Bronchial smooth muscle cell (primary cell): ENCODE measurements at places on chromosomes 1 and 21. TPM values are rescaled to one million over a fixed set of nuclear protein-coding genes. Genes with fewer than 3 reads are reported as not detected.

The SV2A gene
- total RNA-seq = 11.8 and 16.0 TPM in 2 replicates

The LEFTY1 gene
- total RNA-seq = 0.16 TPM in 1 of 2 replicates, not detected in the other

The RXRG gene
- 1.2 TPM in 1 of 2 replicates, not detected in the other for total RNA-seq

The PTGER3 gene
- total RNA-seq = 0.47 and 2.6 TPM in 2 replicates

The HEYL gene
- total RNA-seq = not detected in 2 replicates

The SPAG17 gene
- not detected in 2 replicates for total RNA-seq

The FMO1 gene
- total RNA-seq = 0.16 TPM in 1 of 2 replicates, not detected in the other

The C1orf94 gene
- not detected in 2 replicates for total RNA-seq

The DDAH1 gene
- 3.5 and 8.2 TPM in 2 replicates for total RNA-seq

The PHF13 gene
- 10.9 and 12.4 TPM in 2 replicates for total RNA-seq

The SLC37A1 gene
- total RNA-seq = 1.9 and 2.8 TPM in 2 replicates

The PLA2G5 gene
- total RNA-seq = 0.09 and 4.3 TPM in 2 replicates

The ENTREP3 gene
- 4.5 and 5.5 TPM in 2 replicates for total RNA-seq

The SLC1A7 gene
- 0.94 and 2.4 TPM in 2 replicates for total RNA-seq

The CA14 gene
- not detected in 2 replicates for total RNA-seq

The FLG2 gene
- total RNA-seq = under 0.01 TPM in 2 replicates

The RNF186 gene
- total RNA-seq = not detected in 2 replicates

The MYOC gene
- 0.52 and 1.3 TPM in 2 replicates for total RNA-seq

The NAV1 gene
- total RNA-seq = 11.2 and 14.3 TPM in 2 replicates

The SPATA21 gene
- not detected in 2 replicates for total RNA-seq

The VAV3 gene
- total RNA-seq = not detected in 2 replicates

The OR2T11 gene
- total RNA-seq = not detected in 2 replicates

The TFF1 gene
- not detected in 2 replicates for total RNA-seq

The FCRL5 gene
- total RNA-seq = not detected in 2 replicates

The C8B gene
- total RNA-seq = not detected in 2 replicates

The RHBDL2 gene
- 0.60 and 0.79 TPM in 2 replicates for total RNA-seq

The PPIH gene
- 18.1 and 23.6 TPM in 2 replicates for total RNA-seq

The RAB42 gene
- 3.6 and 3.8 TPM in 2 replicates for total RNA-seq

The PROK1 gene
- not detected in 2 replicates for total RNA-seq

The LRRC3 gene
- under 0.01 TPM in 2 replicates for total RNA-seq

The NPHS2 gene
- not detected in 2 replicates for total RNA-seq

The TMCO2 gene
- total RNA-seq = not detected in 2 replicates

The RCSD1 gene
- 0.16 TPM in 1 of 2 replicates, not detected in the other for total RNA-seq

The OR2G6 gene
- not detected in 2 replicates for total RNA-seq

The REN gene
- not detected in 2 replicates for total RNA-seq

The BRINP3 gene
- total RNA-seq = not detected in 2 replicates

The NEK2 gene
- total RNA-seq = 0.26 and 3.5 TPM in 2 replicates

The CLCNKB gene
- 0.17 TPM in 1 of 2 replicates, not detected in the other for total RNA-seq

The KISS1 gene
- total RNA-seq = not detected in 2 replicates

The GPR157 gene
- total RNA-seq = 3.8 and 4.1 TPM in 2 replicates

The LCE1F gene
- not detected in 2 replicates for total RNA-seq

The PADI2 gene
- total RNA-seq = 0.09 TPM in 1 of 2 replicates, not detected in the other

The PCBP3 gene
- total RNA-seq = 0.69 and 1.1 TPM in 2 replicates

The MSH4 gene
- 0.16 and 0.52 TPM in 2 replicates for total RNA-seq

The RAB25 gene
- total RNA-seq = 0.09 TPM in 1 of 2 replicates, not detected in the other

The OR6N1 gene
- total RNA-seq = not detected in 2 replicates

The GUCA2A gene
- total RNA-seq = not detected in 2 replicates

The ADCY10 gene
- 0.16 and 0.17 TPM in 2 replicates for total RNA-seq

The MXRA8 gene
- total RNA-seq = 273 and 326 TPM in 2 replicates

The SH2D1B gene
- under 0.01 TPM in 1 of 2 replicates, not detected in the other for total RNA-seq

The LRRC7 gene
- total RNA-seq = under 0.01 TPM in 1 of 2 replicates, not detected in the other

The IFI16 gene
- total RNA-seq = 59.8 and 86.8 TPM in 2 replicates

The LCE2C gene
- total RNA-seq = not detected in 2 replicates
